Fibroblast of skin of left biceps (primary cell): ENCODE measurements at places on chromosomes 13 and 19.
A peak's percentile ranks its signal among the peaks of the same experiment; 100 is the strongest.

DNA sequence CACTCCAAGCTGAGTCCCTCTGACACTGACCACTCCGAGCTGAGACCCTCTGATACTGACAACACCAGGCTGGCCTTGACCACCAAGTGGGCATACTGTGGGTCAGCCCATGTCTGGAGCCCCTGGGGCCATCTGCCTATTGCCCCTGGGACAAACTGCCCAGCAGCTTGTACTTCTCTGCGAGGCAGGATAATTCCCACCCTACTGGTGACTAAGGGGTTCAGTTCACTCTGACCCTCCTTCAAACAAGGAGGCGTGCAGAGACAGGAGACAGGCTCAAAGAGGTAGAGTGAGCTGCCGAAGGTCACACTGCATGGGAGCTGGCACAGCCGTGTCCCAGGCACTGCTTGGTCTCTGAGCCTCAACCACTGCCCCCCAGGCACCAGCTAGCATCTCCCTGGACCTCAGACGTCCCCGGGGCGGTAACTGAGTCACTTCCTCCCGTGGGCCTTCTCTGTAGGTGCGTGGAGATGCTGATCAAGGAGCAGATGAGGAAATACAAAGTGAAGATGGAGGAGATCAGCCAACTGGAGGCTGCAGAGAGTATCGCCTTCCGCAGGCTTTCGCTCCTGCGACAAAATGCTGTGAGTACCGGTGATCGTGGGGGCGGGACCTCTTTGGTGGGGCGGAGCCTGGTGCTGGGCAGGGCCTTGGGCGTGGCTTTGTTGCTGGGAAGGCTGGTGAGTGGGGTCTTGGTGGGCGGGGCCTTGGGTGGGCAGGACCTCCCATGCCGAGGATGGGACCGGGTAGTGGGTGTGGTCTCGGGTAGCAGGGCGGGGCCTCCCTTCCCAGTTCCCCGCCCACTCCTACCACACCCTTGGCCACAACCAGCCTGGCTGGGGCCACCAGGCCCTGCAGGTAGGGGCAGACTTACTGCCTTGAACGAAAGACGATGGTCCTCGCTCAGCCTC, 5.8 kb upstream of the USE1 start:
- DNase-seq = no peak

DNA sequence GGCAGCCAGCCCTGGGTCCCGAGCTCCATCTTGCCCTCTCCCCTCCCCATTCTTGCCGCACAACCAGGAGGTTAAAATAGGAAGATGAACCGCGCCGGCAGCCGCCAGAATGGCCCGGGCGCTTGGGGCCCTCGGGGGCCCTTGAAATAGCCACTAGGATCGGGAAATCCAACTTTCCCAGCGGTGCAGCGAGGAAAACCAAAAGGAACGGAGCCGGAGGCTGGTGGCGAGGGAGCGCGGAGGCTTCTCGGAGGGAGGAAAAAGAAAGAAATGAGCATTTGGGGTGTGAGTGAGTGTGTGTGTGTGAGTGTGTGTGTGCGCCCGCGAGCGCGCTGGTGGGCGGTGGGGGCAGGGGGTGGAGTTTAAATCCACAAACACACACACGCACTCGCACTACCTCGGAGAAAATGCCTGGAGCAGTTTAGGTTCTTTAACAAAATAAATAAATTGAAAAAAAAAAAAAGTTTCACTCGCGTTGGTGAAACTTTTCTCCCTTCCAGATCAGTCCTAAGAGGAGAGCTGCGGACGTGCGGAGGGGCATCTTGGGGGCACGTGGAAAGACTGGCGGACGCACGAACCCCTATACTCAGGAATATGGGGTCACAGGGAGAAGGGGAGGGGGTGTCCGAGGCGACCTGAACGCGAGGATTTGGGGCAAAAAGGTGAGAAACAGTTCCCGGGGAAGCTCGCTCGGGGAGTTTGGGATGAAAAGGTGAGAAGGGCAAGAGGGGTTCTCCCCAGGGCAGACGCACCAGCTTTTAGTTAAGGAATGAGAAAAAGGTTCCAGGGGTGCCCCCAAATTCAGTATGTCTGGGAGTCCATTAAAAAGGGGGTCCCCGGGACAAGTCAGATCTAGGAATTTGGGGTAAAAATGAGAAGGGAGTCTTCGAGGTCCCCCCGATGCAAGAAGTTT, 1.3 kb downstream of the RFX2 start:
- DNase-seq = no peak

- DNase-seq = no peak
These were observed 38.4 kb upstream of the PDCD5 start for GRCh38 chr19:32542477-32543108.

- DNase-seq = peak; percentile 66
These were observed 16.3 kb upstream of the RNASEH2B start for GRCh38 chr13:50893211-50893852.

- no peak for DNase-seq
These were observed 1674.5 kb upstream of the SLC10A2 start for GRCh38 chr13:104740641-104741222.

- no peak for DNase-seq
These were observed 34.3 kb downstream of the RCBTB1 start for GRCh38 chr13:49550942-49551644.

GRCh38 chr13:108777421-108778420, 148.3 kb downstream of the MYO16 start:
- peak; percentile 62 for DNase-seq

DNA sequence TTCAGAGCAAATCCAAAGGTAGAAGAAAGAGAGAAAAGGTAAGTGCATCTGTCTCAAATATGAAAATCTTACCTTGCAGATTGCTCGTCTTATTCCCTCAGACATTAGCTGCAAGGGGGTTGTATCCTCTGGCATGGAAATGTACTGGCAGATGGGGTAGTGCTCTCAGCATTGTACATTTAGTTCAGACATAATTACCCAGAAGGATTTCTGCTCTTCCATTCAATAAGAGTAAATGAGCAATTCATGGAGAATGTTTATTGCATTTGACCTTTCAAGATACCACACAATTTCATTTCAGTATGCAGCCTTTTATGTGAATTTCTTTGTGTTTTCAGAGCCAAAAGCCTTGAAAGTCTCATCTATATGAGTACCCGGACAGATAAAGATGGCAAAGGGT, 63.8 kb downstream of the SCEL start:
- no peak for DNase-seq

GRCh38 chr19:42199440-42200115, 17.9 kb downstream of the DEDD2 start:
- no peak for DNase-seq

DNA sequence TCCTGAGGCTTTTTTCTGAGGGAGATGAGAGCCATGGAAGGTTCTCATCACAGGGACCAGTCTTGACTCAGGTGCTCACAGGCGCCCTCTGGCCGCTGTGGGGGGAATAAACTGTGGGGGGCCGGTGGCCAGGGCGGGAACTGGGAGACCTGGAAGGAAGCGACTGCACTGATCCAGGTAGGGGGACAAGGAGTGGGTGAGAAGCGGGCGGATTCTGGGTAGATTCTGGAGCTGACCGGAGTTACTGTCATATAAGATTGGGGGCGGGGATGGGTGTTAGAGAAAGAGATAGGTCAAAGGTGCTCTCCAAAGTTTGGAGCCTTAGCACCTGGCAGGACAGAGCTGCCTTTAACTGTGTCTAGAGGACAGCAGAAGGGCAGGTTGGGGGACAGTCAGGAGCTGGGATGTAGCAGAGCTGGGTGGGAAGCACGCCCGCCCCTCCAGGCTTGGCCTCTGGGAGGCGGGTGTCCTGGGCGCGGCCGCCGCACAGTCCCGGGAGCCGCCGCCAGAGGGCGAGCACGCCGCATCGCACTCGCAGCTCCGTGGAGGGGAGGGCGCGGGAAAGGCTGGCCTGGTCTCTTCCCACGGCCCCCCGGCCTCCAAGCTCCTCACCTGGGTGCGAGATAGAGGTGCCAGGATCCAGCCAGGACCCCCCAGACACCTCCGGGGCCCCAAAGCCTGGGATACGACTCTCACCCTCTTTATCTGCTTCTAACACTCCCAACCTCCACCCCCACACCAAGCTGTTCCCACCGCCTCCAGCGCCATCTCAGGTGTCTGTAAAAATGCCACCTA, 4.2 kb upstream of the DAND5 start:
- DNase-seq = no peak

GRCh38 chr19:18967358-18968146, 26.5 kb upstream of the HOMER3 start:
- no peak for DNase-seq

DNA sequence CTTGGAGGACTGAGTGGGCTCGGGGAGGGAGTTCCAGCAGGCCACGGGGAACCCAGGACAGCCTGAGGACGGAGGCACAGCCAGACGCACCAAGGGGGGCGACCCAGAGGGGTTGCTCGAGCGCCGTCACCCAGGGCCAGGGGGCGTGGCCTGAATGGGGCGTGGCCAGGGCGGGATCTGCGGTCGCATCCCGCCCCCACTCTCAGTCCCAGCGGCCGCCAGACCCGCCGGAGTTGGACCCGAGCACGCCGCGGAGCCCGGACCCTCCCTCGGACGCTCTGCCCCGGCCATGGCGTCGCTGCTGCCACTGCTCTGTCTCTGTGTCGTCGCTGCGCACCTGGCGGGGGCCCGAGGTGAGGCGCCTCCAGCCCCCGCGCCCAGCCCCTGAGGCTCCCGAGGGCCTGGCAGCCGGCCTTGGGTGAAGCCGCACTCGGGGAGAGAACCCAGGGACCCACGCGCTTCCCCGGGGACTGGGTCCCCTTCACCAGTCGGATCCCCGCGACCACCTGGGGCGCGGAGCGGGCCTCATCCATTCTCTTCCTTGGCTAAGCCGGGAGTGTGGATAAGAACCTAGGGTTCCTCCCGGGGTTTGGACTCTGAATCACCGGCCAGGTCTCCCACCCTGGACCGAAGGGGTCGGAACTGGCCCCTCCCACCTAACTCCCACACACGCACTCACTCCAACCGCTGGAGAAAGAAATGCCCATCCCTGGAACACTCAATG, at the start of gene CILP2:
TSS of gene CILP2 (plus strand) at position 205 of the 724 bp plus-strand sequence. CDS start at position 290, 85 bp downstream.
- no peak for DNase-seq

- DNase-seq = no peak
These were observed 1369.9 kb downstream of the EFNB2 start for GRCh38 chr13:105165449-105166125.

GRCh38 chr19:33203529-33203928, 9.4 kb downstream of the LRP3 start:
- no peak for DNase-seq
